ENCODE measurements at places on chromosomes 5 and 9.

- DNase-seq: peak; percentile 80
Observed at GRCh38 chr9:129258124-129258822, 80.2 kb upstream of the IER5L start.

GRCh38 chr5:143177263-143177983 is 226.1 kb downstream of the NR3C1 start:
- DNase-seq: no peak

DNA sequence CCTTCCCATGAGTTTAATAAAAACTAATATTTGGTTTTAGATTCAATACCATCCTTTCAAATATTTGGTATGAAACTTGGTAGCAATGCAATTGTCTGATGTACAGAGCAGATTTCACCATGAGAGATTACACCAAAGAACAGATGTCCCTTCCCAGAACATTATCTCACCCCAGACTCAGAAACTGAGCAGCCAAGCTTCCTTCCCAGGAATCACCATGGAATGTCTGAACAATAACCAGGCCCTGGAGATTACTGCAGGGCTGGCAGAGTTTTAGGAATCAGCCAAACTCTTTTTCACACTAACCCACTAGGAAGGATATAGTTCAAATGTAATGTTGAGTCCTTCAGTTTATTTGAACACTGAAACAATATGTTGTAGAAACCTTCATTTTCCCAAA is 23.9 kb downstream of the CLTA start:
- no peak for DNase-seq

GRCh38 chr9:114694719-114695269 is 12.8 kb upstream of the TEX48 start:
- DNase-seq: no peak

- DNase-seq: no peak
Observed at GRCh38 chr5:68884883-68885282, 208.9 kb upstream of the SLC30A5 start.

GRCh38 chr5:65482736-65483545 is 1.2 kb upstream of the ADAMTS6 start:
- no peak for DNase-seq

DNA sequence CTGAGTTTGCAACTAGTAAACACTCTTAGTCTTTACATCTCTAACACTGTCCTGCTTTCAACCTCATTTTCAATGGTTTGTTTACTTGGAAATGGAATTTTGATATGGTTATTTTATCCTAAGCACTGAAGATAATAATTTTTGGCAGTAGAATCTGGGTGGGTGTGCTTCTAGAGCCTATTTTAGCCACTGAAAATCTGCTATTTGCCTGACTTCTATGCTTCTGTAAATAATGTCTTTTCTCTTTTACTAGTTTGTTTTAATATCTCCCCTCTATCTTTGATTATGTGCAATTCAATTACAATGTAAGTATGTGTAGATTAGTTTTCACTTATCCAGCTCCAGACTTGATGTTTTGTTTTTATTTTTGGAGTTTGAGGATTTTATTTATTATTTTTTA is 197.5 kb downstream of the TUSC1 start:
- no peak for DNase-seq

GRCh38 chr5:107990881-107991810 is 320.4 kb upstream of the EFNA5 start:
- DNase-seq: no peak

DNA sequence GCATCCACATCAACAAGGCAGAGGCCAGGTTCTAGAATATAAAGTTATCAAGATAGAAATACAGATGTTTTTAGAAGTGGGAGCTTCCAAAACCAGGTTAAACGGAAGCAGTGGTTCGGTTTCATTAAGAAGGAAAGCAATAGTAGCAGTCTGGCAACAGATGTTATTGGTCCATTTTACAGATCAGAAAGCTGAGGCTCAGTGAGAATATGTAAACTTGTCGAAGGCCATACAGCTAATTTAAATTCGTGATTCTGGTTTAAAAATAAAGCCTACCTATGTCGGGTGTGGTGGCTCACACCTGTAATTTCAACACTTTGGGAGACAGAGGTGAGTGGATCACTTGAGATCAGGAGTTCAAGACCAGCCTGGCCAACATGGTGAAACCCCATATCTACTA is 160.6 kb downstream of the ARRDC3 start:
- DNase-seq: no peak

DNA sequence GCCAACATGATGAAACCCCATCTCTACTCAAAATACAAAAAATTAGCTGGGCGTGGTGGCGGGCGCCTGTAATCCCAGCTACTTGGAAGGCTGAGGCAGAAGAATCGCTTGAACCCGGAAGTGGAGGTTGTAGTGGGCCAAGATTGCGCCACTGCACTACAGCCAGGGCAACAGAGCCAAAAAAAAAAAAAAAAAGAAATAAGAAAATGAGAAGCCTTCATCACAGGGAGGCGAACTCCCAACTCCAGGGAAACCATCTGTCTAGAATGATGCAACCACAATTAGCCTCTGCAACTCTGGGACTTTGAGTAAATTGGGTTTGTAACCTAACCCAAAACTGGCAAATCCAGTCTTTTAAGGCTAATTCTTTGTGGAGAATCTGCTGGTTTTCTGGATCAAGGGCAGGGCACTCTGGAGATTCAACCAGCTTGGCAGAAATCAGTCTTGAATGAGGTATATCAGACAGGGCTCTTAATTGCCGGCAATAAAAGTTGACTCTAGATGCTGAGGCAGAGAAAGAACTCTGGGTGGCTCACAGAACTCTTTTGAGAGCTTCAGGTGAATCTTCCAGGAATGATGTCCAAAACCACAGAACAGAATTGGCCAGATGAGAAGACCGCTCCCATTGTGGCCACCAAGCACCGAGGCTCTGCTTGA is 9.9 kb downstream of the S100Z start:
- no peak for DNase-seq

GRCh38 chr9:32399110-32399815 is 14.8 kb downstream of the ACO1 start:
- no peak for DNase-seq

DNA sequence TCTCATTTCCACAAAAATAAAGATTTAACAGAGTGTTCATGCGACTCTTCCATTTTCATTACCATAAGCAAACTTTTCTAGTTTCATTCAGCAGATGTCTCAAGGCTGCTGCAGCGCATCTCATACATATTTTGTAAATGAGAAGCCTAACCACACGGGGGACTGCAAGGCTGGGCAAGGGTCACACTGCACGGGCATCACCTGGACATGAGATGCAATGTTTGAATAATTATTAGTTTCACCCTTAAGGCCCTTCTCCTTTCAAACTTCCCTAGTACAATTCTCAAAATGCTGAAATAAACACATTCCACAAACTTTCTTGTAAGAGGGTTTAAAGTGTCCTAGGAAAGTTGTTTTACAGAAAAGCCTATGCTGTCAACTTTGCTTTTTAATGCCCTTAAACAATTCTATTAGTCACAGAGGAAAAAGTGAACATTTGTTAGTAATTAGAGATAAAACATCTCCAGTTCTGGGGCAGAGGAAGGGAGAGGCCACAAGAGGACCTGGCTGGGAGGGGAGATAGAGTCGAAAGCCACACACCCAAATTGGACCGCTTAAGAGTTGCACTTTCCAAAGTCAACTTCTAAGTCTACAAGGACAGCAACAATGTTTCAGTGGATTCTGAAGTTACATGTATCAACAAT is 1.3 kb downstream of the DENND1A start:
- no peak for DNase-seq

DNA sequence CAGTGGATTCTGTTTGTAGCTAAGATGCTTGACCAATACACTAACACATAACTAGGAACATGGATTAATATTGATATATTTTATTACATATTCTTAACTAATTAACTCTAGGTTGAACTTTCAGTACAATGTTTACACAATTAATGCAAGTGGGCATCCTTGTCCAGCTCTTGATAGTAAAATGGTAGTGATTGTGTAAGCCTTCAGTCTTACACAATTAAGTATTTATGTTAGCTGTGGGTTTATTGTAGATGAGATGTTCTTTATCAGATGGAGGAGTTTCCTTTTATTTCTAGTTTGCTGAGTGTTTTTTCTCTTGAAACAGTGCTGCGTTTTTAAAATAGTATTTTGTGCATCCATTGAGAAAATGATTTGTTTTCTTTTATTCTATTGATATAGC is 1210.8 kb downstream of the CDH12 start:
- no peak for DNase-seq

- DNase-seq: peak; percentile 36
Observed at GRCh38 chr5:73201547-73202513, 28.8 kb downstream of the TMEM174 start.

DNA sequence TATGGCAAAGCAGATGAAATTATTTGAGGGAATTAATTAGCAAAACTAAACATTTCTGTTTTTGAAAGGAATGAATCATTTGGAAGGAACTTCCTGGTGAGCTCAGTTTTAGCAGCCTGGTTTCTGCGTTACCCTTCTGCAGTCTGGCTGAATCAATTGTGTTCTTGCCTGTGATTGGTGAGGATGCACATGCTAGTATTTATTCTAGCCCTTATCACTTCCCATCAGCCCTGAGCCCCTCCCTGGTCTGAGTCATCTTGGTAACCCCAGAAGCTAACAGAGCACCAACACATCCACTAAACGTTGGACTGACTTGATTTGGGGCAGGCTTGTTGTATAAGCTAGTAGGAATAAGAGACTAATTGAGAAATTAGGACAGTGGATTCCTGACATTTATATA is 6.6 kb downstream of the TJP2 start:
- DNase-seq: peak; percentile 20

GRCh38 chr5:82104872-82105271 is 133.0 kb downstream of the ATG10 start:
- no peak for DNase-seq

- DNase-seq: peak; percentile 22
Observed at GRCh38 chr5:154647114-154647760, 107.9 kb upstream of the LARP1 start.

- DNase-seq: no peak
Observed at GRCh38 chr5:45741110-45741509, 44.9 kb upstream of the HCN1 start.

GRCh38 chr5:143159031-143159430 is 244.5 kb downstream of the NR3C1 start:
- DNase-seq: no peak

- DNase-seq: no peak
Observed at GRCh38 chr5:153187503-153187902, 303.0 kb upstream of the GRIA1 start.

DNA sequence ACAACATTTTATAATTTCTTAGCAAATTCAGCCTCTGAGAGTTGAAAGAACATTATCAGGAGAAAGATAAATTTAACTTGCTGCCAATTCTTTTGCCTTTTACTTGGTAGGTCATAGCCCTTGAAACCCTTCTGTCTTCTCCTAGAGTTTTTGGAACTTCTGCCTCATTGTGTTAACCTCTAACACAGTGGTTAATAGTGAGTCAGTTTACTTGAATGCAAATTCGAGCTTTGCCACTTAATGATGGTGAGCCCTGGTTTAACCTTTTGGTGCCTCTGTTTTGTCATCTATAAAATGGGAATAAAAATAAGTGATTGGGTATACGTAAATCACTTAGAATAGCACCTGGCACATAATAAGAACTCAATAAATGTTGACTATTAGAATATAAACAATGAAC is 1.8 kb upstream of the INIP start:
- DNase-seq: no peak

GRCh38 chr9:133710661-133711427 is 27.3 kb downstream of the SARDH start:
- DNase-seq: no peak

- DNase-seq: no peak
Observed at GRCh38 chr9:90121762-90122161, 517.0 kb downstream of the GADD45G start.

DNA sequence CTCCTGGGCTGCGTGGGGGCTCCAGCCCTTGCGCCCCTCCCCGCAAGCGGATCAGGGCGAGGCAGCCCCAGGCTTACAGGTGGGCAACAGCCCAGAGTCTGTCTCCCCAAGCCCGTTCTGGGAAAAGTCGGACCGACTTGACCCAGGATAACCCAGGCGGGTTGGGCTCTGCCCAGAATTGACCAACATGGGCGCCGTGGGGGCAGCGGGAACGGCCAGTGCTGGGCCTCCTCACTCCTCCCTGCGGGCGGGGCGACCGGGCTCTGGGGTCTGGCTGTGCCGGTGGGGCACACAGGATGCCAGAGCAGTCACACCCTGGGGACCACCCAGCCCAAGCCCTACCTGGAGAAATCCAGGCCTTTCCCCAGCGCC is 15.3 kb upstream of the SYNPO start:
- DNase-seq: no peak

- peak; percentile 69 for DNase-seq
Observed at GRCh38 chr9:83706676-83707517, 861 bp downstream of the UBQLN1 start.

GRCh38 chr5:140690376-140690932 is 716 bp downstream of the HARS1 start:
- DNase-seq: no peak

- DNase-seq: no peak
Observed at GRCh38 chr5:159202151-159202550, 7.2 kb downstream of the RNF145 start.

GRCh38 chr9:117929868-117930267 is 225.7 kb downstream of the TLR4 start:
- DNase-seq: no peak

DNA sequence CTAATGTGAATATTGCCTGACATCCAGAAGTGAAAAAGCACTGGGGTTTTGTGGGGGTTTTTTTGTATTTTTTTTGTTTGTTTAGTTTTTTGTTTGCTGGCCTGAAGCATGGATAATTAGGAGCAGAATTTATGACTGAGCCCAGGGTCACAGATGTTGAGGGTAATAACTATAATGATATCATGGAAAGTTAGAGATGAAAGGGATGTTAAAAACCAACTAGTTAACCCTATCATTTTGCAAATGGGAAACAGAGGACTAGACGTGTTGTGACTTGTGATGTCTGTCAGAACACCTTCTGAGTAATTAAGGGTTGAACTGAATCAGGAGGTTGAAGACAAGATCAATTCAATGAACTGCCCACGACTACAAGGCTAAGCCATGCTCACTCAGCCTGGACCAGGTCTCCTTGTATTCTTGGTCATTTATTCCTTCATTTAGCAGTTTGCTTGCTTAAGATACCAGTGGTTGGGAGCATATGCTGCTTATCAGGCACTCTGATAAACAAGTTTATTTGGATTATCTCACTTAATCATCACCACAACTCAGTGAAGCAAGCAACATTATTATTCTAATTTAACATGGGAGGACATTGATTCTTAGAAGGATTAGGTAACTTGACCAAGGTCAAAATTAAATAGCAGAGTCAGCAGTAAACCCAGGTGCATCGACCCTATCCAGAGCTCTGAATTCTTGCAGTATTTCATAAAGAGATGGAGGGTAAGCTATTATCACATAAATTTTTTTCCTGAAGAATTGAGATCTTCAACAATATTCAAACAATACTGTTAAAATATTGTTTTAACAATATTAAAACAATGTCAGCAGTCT is 75.7 kb upstream of the PIK3R1 start:
- DNase-seq: no peak

GRCh38 chr9:136010176-136010575 is 49.0 kb upstream of the UBAC1 start:
- DNase-seq: no peak

GRCh38 chr5:32163785-32164184 is 10.3 kb downstream of the GOLPH3 start:
- no peak for DNase-seq

Measured in Peyer's patch (tissue), 4 donors.